ENCODE measurements at places on chromosomes 5 and 9.

GRCh38 chr9:116460026-116460425 lies 227.1 kb upstream of the TRIM32 start:
- DNase-seq: no peak

DNA sequence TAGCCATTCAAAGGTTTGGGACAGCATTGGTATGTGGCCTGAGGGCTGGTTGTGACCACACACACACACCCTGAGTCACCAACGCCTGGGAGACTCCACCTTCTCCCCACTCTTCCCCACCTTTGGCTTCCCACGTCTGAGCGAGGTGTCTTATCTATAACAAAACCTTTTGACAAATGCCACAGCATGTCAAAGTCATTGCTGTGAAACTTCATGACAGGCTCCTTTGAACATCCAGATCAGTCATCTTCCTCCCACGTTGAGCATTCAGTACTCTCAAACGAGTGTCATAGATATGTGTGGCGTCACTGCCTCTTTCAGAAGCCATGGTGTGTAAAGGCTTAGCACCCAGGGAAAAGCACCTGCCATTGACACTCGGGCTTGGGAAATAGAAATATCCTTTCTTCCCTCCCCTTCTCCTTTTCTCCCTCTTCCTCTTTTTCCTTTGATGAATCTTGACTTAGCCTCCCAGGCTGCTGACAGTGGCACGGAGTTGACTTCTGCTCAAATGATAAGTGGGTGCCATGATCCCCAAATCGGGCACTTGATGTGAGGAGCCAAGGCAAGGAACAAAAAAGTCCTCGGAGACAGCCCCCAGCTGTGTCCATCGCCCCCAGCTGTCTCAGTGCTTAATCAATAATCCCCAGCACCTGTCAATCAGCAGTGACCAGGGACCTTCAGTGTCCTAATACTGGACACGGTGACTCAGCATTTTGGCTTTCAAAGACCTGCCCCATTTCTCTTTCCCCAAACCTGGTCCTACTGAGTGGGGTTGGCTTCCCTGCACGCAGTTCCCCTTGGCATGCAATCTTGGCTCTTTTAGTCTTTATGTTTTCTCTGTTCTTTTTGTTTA lies 114.8 kb downstream of the FGF18 start:
- DNase-seq: no peak

GRCh38 chr5:90285581-90285980 lies 124.0 kb downstream of the CETN3 start:
- DNase-seq: no peak

GRCh38 chr9:20398536-20399338 lies 223.6 kb downstream of the MLLT3 start:
- DNase-seq: no peak

DNA sequence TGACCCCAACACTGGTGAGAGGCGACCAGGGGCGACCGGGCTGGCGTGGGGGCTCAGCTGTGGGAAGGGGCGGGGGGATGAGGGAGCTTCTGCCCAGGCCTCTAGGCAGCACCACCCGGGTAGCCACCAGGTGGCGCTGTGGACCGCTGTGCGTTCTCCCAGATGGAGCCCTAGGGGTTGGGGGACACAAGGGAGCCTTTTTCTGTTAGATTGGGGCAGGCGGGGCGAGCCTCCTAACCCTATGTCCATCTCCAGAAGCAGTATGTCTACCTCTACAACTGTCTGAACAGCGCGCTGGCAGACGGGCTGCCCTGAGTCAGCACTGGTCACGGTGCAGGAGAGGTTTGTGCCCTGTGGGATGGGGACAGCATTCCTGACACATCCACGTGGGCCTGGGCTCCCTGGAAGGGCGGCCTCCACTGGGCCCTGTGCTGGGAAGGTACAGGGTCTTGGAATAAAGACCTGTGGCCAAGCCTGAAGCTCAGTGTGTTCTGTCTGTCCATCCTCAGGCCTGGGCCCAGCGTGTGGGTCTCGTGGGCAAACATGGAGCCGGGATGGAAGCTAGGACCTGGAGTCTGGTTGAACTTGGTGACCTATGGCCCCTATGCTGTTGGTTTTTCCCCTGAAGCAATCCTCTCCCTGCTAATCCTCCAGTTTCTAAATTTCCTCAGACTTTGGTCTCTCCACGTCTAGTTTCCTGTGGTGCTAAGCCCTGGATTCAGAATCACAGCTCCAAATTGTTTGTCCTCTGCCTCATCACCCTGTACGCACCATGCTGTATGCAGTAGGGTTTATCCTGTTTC lies 23.1 kb upstream of the SPTLC1 start:
- DNase-seq: peak; percentile 69

- DNase-seq: no peak
These were observed 102.8 kb upstream of the DAP start for GRCh38 chr5:10863763-10864383.

- DNase-seq: peak; percentile 30
These were observed 33.4 kb upstream of the SLC6A19 start for GRCh38 chr5:1167728-1168709.

DNA sequence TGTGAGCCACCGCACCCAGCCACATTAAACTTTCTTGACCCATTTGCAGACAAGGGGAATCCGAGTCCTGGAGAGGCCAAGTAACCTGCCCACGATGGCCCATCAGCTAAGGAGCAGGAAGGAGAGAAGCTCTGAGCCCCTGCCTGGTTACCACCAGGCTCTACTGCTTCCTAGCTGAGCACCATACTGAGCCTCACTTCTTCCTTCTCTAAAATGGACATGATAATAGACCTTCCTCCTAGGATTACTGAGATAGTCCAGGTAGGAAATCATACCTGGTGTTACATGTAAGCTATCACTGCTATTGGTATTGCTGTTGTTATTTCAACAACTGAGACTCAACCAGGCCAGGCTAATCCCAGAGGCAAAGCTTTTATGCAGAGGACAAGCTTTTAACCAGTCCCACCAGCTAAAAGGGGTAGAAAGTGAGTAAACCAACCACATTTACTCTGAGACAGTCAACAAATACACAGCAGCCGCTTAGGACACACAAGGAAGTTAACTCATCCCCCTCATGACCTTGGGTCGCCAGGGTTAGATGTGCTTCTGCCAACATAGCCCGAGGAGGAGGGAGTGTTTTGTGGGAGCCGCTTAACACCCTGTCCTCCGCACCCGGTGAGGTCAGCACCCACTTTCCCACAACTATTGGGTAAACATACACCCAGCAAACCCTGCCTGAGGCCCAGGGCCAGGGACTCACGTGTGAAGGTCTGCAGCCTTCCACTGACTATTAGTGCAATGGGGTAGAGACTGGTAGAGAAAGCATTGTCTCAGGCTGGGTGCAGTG lies 20.6 kb upstream of the PTGES start:
- DNase-seq: no peak

DNA sequence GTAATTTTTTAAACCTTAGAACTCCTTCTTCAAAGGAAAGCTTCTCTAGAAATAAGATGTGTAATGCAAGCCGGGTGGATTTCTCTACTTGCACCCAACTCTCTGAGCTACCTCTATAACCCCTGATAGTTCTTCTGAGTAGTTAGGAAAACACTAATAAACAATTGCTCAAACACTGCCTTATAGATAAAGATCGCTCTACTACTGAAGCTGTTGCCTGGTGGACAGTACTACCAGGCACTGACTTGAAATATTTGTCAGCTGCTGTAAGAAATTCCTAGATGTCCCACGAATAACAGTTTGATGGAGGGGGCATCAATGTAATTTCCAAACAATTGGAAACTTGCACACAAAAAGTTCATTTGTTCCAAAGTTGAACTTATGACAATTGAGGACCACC lies 42.0 kb downstream of the NR3C1 start:
- DNase-seq: no peak

DNA sequence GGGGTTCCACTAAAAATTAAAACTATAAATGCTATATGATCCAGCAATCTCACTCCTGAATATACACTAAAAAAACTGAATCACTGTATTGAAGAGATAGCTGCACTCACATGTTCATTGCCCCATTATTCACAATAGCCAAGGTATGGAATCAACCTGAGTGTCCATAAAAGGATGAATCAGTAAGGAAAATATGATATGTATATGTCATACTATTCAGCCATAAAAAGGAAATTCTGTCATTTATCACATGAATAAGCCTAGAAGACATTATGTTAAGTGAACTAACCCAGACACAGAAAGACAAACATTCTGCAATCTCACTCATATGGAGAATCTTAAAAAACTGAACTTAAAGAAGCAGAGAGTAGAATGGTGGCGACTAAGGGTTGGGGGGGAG lies 1376.2 kb upstream of the CDH9 start:
- DNase-seq: no peak

DNA sequence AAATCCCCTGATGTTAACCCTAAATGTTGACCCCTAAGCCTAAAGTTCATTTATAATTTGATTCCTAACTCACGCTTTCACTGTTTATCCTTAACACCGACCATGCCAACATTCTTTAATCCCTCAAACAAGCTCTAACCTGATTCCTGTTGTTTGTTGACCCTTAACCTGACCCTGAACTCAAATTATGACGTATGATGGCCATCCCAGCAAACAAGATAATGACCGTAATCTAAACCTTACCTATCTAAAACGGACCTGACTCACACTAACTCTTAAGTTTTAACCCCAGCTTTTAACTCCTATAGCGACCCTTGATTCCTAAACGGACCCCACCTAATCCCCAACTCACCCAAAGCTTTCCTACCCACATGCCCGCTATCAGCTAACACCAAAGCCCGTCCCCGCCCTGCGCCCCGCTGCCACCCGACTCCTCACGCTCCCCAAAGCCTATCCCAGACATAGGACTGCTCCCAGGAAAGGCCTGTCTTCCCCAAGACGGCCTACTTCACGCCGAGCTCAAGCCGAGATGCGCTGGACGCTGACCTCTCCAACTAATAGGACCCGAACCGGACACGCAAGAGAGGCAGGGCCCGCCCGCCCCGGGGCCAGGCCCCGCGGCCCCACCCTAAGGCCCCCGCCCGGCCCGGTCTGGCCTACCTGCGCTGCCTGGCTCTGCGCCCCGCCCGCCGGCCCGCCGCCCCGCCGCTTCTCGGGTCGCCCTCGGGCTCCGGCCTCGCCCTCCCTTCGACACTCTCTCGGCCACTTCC lies 395 bp downstream of the TLN1 start:
- DNase-seq: no peak

- DNase-seq: no peak
These were observed 339.3 kb downstream of the BRINP1 start for GRCh38 chr9:119029886-119030285.

DNA sequence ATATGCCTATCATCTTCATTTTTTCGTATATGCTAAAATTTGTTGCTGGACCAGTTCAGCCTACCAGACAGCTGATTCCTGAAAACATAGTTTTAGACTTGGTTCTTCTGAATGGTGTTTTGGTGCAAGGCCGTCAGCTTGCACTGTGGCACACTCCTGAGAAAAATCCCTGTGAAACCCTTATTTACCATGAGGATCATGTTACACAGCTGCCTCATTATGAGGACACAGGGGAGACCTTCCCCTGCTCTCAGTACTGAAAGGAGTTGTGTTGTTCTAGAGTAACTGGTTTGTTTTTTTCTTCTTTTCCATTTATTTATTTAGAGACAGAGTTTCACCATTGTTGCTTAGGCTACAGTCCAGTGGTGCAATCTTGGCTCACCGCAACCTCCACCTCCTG lies 37.6 kb downstream of the MAST4 start:
- no peak for DNase-seq

DNA sequence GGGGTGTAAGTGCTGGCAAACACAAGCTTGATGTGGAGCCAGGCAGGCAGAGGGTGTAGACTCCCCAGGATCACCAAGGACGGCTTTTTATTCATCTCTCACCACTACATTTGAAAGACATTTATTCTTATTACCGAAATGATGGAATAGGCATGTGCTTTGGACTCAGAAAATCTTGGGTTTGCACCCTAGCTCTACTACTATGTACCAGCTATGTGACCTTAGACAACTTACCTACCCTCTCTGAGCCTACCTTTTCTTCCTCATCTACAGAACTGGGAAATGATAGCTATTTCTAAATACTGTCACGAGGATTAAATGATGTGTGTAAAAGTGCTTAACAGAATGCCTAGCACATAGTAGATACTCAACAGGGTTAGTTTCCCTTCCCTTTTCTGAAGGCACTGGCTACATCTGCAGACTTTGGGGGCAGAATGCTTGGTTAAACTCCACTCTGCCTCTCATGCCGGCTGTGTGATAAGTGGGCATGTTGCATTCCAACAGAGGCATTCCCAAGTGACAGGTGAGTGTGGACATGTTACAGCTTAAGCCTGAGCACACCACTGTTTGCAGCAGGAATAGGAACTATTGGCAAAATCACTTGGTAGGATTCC lies 94.8 kb downstream of the SLC1A3 start:
- no peak for DNase-seq

GRCh38 chr5:119078071-119078846 lies 7.4 kb downstream of the DMXL1 start:
- no peak for DNase-seq

- no peak for DNase-seq
These were observed 232.6 kb upstream of the TNC start for GRCh38 chr9:115350548-115350947.

DNA sequence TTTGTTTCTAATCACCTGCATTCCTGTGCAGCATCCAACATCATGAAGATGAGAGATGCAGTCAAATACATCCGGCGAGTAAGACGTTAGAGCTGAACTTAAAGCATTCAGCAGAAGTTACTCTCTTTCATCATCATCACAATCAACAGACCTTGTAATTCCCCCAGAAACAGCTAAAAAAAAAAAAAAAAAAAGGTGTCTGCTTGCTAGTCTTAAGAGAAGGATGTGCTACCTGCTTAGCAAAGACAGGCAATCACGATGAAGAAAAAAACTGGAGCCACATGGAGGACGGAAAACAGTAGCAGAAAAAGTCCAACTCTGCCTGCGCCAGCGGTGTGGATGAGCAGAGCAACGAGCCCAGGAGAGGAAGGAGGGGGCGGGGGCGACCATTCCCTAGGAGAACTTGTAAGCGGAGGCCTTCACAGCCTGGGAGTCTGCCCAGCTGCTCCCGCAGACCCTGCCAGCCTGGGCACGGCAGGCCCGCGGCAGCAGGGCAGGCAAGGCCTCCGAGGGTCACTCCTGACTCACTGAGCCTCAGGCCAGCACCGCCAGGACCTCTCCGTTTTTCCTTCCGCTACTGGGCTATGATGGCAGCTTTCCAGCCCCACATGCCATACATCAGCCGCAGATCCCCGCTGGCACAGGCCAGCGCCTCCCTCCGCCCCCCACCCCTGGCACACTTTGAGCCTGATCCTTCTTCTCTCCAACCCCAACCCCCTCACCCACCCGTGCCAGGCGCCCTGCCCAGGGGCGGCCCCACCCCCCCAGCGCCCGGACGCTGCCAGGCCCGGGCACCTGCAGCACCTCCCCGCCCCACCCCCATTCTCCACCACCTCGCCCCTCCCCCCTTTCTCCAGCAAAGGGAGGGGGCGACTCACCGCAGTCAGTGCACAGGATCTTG lies 1.4 kb downstream of the NRG2 start:
- no peak for DNase-seq
